ENCODE measurements at places on chromosomes 11 and 22. TPM values are rescaled to one million over a fixed set of nuclear protein-coding genes. Genes with fewer than 3 reads are reported as not detected.

- DNase-seq = no peak
These were observed 20.5 kb upstream of the HEPHL1 start for GRCh38 chr11:94000659-94001058.

DNA sequence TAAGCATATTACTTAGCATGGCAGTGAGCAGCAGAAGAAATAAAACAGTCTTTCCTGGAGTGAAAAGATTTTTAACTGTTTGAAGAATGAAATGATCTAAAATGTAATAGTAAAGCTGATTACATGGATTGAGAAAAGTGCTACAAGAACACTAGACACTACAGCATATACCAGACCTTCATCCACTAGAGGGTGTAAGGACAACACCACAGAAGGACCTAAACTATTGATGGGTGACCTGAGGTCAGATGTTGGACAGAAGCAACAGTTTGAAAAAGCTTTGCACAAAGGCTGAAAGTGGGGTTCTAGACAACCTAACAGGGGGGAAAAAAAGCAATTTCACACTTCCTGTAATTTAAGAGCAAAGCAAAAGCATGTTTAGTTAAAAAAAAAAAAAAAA is 97.7 kb downstream of the RBFOX2 start:
- peak; percentile 24 for DNase-seq

- DNase-seq = no peak
These were observed 51.5 kb upstream of the ACCSL start for GRCh38 chr11:43996318-43996717.

GRCh38 chr11:95762534-95762933 is 27.0 kb downstream of the FAM76B start:
- no peak for DNase-seq

DNA sequence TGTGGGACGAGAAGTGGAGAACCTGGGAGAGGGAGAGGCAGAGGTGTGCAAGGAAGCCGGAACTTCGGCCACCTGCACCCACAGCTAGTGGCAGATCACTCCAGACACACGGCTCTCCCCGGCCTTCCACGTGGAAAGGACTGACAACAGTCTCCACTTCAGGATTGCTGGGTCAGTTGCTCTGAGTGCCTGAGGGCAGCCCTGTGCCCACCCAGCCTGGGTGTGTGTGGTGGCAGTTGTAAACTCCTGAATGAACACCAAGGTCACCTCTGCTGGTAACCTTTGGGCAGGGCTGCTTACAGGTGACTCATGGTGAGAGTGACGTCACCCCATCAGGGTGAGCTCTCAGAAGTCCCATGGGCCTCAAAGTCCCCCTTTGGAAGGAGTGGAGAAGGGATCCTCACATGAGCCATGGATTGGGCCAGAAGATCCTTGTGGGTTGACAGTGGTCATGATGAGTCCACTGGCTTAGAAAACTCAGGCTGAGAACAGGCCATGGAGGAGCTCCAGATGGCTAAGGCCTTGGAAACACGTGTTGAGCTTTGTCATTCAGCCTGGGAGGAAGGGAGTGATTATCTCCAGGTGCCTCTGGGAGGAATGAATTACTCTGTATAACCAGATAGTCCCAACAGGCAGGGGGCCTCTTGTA is 71.3 kb downstream of the BCR start:
- DNase-seq = no peak

- no peak for DNase-seq
These were observed 81.0 kb upstream of the SLC6A5 start for GRCh38 chr11:20518323-20518834.

GRCh38 chr11:120703358-120704152 is 192.0 kb downstream of the GRIK4 start:
- DNase-seq = no peak

DNA sequence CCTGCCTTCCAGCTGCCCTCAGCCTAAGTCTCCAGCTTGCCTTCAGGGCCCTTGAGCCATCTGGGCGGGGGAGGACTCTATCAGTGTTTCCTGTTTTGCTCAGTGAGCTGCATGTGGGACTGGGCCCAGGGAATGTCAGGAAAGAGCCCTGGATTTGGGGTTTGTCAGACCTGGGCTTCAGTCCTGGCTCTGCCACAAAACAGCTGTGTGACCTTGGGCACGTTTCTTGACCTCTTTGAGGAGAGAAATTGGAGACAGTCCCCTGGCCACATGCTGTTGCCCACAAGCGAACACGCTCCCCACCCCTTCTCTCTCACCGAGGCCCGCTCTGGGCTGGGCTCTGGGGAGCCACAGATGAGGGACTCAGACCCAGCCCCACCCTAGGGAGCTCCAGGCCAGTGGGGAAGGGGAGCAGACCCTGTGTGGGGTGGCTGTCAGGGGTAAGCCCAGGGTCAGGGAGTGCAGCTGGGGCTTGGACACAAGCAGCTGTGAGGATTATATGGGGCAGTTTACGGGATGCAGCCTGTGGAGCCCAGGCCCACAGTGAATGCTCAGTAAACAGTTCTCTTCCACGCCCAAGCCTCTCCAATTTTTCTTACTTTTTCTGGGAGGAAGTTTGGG is 12.3 kb downstream of the MYO7A start:
- no peak for DNase-seq

- DNase-seq = no peak
These were observed 32.8 kb downstream of the FAM227A start for GRCh38 chr22:38623351-38623750.

GRCh38 chr22:19598054-19598855 is 74.0 kb upstream of the CLDN5 start:
- no peak for DNase-seq

- DNase-seq = peak; percentile 57
These were observed 1.3 kb downstream of the ELMOD1 start for GRCh38 chr11:107592231-107592590.

DNA sequence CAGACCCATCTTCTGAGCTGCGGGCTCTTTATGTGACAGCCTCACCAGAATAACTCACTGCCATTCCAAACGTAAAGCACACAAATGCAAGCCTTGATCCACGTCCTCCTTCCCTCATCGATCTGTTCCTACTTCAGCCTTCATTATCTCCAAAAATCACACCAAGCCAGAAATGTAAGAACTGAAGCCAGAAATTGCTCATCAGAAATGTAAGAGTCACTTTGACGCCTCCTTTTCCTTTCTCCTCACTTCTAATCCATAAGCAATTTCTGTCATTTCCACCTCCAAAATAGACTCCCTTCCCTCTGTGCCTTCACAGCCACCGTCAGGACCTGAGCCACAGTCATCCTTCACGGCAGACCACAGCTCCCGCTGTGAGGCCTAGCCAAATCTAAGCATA is 387.3 kb upstream of the B3GAT1 start:
- no peak for DNase-seq

GRCh38 chr11:106186630-106187029 is 109.2 kb downstream of the AASDHPPT start:
- no peak for DNase-seq

- peak; percentile 41 for DNase-seq
These were observed 23.8 kb downstream of the MICAL3 start for GRCh38 chr22:18000441-18001039.

DNA sequence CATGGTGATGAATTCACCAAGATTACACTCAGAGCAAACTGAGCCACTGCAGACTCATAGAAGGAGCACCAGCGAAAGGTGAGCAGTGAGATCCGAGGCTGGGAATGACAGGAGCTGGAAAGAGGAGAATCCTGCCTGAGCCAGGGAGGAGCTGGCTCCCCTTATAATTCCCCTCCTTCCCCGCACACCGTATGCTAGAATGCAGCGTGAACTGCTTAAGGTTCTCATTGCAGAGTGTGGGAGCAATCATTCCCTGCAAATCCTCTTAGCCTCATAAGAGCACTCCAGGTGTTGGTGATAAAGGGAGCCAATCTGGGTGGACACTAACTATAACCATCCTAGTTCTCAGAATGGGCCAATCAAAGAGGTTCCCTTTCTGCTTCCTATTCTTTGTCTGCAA is 127.6 kb upstream of the TEAD1 start:
- no peak for DNase-seq

DNA sequence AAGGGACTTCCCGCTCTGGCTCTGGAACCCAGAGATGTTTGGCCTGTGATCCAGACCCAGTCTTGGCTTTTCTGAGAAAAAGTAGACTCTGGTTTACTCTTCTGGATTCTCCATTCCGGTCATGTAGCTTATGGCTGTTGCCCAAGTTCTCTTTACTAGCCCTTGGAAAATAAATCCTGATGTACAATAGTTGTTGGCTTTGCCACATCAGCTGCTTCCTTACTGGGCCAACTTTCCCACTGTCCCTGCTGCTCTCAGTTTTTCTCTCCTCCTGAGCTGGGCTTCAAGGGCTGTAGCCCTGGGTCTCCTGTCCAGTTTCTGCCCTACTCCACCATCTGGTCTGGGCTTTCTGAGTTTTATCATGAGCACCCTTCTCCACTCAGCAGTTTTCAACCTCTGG is 12.5 kb downstream of the PATZ1 start:
- peak; percentile 62 for DNase-seq

- DNase-seq = no peak
These were observed 77.9 kb upstream of the TOP3B start for GRCh38 chr22:22060200-22061084.

DNA sequence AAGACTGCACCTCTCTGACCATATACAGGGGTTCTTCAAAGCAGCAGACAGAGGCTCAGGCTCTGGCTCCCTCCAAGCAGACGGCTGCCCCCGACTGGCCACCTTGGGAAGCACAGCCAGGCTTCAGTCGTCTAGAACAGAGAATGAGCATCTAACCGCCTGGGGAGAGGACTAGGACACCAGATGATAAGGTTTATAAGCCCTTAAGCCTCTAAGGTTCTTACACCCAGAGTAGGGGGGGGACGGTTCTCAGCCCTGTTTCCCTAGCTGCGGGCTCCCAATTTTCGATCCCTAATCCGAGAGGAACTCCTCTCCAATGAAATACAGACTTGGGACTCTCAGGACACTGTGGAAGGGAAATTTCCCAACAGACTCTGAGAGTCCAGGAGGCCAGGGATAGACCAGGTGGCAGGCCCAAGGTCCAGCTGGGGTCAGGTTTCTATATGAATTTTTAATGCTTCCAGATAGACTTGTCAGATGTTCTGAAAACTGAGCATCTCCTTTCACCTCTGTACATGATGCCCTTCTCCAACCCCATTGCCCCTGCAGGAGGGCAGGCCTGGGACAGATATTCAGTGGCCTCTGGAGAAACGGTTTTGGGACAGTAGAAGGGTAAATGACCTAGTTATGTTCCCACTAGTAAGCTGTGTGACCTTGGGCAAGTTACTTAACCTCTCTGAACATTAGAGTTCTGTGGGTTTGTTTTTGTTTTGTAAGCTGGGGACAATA is 20.2 kb downstream of the RTN4RL2 start:
- no peak for DNase-seq

GRCh38 chr11:69887330-69887729 is 68.1 kb upstream of the FGF3 start:
- no peak for DNase-seq

DNA sequence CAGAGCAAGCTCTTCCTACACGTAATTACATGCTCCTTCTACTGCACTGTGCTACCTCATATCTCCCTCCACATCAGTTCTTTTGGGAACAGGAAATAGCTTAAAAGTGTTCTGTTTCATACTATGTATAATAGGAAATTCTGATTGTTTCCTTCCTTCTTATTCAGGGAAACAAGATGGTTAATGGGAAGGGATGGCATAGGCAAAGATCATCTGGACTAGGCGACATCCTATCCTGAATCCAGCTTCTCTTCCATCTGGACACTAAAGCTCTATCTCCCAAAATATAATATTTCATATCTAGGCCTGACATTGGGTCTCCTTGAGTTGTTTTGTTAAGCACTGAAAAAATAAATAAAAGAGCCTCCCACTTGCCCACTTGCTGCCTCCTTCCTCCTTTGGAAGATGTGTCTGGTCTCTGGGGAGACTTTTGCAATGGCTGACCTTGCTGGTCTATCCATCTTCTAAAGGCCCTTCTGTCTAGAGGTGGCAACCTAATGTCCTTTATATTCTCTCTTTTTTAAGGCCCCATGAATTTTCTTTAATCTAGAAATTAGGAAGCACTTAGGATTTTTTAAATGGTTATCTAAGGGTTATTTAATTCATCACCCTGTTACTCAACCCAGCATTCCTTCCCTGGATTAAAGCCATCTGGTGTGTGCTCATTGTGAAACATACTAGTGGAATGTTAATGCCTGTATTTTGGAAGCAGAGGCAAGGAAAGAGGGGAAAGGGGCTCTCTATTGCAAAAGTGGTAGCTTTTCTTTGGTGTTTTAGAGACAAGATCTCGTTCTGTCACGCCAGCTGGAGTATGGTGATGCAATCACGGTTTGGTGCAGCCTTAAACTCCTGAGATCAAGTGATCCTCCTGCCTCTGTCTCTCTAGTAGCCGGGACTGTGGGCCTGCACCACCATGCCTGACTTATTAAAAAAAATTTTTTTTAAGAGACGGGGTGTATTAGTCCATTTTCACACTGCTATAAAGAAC is 20.6 kb downstream of the CLMP start:
- DNase-seq = no peak

GRCh38 chr22:48407256-48407955 is 1420.3 kb downstream of the BRD1 start:
- no peak for DNase-seq

- no peak for DNase-seq
These were observed 1060.7 kb downstream of the FAM181B start for GRCh38 chr11:81673001-81673400.

The COA4 gene
- 53.7 TPM for polyA plus RNA-seq

The LBHD1 gene
- polyA plus RNA-seq = 10.2 TPM

The CDC42EP2 gene
- 10.0 TPM for polyA plus RNA-seq

The SLC17A6 gene
- polyA plus RNA-seq = 57.1 TPM

The RASSF10 gene
- 11.0 TPM for polyA plus RNA-seq

The MRGPRF gene
- polyA plus RNA-seq = 2.5 TPM
